GM13977 (cell line): ENCODE measurements at places on chromosomes 4 and X.

GRCh38 chrX:7941390-7942042, 14.3 kb upstream of the PNPLA4 start:
- DNase-seq = no peak

DNA sequence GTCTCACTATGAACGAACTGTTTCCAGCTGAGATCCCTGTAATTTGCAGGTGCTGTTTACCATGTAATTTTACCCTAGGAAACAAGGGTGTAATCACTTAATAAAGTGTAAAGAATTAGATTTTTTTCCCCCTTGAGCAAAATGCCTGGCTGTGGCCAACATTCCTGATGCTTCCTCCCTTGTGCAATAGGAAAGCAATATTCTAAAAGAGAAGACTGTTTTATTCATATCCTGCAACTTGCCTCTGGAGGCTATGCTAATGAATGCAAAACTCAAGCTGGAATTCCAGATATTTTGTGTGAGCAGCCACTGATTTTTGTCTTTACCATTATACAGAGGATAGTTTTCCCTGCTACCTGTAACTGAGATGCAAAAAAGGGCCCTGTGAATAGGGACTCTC, 98.0 kb downstream of the AWAT2 start:
- no peak for DNase-seq

GRCh38 chr4:185722029-185722316, 90.0 kb downstream of the SORBS2 start:
- DNase-seq = no peak

DNA sequence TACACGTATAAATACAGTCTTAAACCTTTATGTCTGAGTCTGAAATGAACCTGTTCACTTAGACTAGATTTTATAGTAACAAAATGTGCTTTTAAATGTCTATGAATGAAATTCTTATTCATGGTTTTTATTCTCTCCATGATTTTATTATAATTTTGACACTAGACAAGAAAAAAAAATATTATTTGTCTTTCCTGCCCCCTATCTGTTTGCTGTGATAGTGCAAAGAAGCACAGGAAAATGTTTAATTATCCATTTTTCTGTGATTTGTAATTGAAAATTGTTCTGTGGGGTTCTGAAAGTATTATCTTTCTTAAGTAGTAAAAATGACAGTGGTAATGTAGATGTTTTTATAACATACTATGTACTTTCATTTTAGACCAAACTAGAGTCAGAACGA, 52.0 kb downstream of the INTS6L start:
- DNase-seq = no peak

DNA sequence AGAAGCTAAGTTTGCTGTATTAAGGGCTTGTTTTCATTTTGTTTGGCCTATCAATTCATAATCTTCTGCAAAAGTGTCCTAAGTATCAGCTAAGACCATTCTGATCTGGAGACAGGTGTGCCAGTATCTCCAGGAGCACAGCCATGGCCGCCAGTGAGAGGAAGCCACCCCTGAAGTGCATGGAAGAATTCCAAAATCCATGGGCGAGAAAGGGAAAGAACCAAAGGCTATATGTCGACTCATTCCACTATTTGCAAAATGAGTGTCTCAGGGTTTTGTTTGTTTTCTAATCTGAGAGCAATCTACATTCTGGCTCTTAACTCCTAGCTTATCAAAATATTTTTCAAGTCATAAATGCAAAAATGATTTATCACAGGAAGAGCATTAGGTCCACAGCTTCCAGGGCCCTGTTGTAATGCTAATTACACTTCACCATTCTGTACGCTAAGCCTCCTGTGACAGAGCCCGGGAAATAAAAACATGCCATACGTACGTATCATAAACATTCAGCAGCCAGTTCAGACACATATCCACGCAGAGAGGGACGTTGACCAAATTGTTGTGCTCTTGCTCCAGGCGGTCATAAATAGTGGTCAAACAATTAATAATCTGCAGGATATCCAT, 137.3 kb upstream of the FTHL17 start:
- DNase-seq = no peak

GRCh38 chrX:12824944-12825343, 33.7 kb downstream of the PRPS2 start:
- no peak for DNase-seq

- DNase-seq = no peak
These were observed 62.2 kb upstream of the GPR78 start for GRCh38 chr4:8517946-8518345.

GRCh38 chr4:113382704-113383103, 333.3 kb downstream of the ANK2 start:
- DNase-seq = no peak

DNA sequence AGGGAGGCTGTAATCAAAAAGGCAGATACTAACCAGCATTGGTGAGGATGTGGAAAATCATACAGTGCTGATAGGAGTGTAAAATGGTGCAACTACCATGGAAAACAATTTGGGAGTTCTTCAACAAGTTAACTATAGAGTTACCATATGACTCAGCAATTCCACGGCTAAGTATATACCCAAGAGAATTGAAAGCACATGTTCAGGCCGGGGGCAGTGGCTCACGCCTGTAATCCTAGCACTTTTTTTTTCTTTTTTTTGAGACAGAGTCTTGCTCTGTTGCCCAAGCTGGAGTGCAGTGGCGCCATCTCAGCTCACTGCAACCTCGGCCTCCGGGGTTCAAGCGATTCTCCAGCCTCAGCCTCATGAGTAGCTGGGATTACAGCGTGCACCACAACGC, 15.0 kb upstream of the CD99L2 start:
- DNase-seq = no peak

- DNase-seq = peak; percentile 66
These were observed 2.2 kb upstream of the SFRP2 start for GRCh38 chr4:153790962-153791551.

GRCh38 chrX:23610495-23610894, 56.8 kb upstream of the PRDX4 start:
- no peak for DNase-seq

DNA sequence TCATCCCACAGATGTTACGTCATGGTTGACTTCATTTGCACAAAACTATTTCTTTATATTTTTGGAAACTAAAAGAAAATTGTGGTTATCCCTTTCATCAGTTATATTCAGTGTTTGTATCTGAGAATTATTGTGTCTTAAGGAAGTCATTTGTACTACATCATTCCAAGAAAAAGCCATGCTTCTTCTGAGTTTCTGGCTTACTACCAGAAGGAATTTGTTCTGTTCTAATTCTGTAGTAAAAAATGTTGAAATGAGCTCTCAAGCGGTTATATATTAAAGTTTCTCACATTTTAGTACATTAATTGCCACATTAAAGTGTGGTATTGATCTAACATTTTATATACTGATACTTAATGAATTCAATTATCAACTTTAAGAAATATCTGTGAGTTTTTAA, 1844.5 kb downstream of the PCDH7 start:
- DNase-seq = no peak

- DNase-seq = no peak
These were observed 28.3 kb upstream of the PARM1 start for GRCh38 chr4:74904509-74905065.

DNA sequence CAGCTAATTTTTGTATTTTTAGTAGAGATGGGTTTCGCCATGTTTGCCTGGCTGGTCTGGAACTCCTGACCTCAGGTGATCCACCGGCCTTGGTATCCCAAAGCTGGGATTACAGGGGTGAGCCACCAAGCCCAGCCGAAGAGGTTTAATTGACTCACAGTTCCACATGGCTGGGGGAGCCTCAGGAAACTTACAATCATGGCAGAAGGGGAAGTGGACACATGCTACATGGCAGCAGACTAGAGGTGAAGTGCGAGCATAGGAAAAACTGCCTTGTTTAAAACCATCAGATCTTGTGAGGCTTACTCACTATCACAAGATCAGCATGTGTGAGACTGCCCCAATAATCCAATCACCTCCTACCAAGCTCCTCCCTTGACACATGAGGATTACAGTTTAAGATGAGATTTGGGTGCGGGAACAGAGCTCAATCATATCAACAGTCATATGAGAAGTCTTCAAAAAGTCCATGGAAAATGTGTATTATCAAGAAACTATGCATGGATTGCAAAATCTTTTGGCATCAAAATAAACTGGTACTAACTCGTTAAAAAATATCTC, 25.8 kb upstream of the RPL39 start:
- DNase-seq = no peak

GRCh38 chr4:152684587-152684986, 4.8 kb upstream of the TMEM154 start:
- DNase-seq = no peak

DNA sequence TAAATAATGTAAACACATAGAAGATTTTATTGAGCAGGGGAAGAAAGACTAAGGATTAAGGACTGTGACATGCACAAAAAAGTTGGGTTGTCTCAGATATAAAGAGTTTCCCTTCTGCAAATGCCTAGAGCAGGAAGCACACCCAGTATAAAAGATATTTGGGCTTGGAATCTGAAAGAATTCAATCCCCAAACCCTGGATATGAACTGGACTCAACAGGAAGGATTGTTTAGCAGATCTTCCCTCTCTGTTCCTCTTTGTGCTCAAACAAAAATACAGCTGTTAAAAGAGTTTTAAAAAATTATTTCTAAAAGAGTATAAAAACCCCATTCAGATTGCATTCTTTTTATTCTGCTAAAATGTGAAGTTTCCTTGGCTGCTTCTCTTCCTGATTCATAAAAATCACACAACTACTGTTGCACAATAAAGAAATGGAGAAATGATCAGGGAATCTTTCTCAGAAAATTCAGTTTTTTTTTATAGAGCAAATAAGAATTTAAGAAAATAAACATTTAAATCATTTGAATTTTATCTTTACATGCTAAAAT, 71.4 kb downstream of the PDLIM5 start:
- DNase-seq = no peak

GRCh38 chrX:10628906-10629305, 8.5 kb upstream of the MID1 start:
- no peak for DNase-seq

GRCh38 chrX:101685923-101686322, 26.3 kb upstream of the ARMCX2 start:
- DNase-seq = no peak

GRCh38 chr4:38618505-38618904, 45.5 kb upstream of the KLF3 start:
- no peak for DNase-seq

DNA sequence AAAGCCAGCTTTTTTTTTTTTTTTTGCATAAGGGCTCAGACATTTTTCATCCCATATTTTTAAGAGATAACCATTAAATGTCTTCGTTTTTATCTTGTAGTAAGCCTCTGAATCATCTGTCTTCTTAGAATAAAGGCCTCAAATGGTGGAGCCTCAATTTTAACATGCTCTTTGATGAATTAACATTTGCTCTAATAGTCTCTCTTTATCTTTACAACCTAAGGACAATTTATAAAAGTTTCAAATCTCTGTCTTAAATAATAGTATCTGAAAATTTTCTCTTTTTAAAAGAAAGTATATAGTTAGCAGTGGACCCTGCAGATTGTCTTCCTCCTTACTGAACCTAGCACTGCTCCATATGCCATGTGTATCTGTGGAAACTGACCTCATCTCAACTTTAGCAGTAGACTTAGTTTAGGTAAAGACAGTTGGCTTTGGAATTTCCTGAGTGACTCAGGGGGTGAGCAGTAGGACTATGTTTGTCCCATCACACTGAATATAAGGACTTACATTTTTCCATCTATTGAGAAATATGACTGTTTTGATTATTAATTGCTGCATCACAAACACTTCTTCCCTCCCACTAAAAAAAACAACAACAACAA, 1658.0 kb downstream of the STIM2 start:
- no peak for DNase-seq

- DNase-seq = no peak
These were observed 67.1 kb upstream of the TRIM2 start for GRCh38 chr4:153137159-153137558.

DNA sequence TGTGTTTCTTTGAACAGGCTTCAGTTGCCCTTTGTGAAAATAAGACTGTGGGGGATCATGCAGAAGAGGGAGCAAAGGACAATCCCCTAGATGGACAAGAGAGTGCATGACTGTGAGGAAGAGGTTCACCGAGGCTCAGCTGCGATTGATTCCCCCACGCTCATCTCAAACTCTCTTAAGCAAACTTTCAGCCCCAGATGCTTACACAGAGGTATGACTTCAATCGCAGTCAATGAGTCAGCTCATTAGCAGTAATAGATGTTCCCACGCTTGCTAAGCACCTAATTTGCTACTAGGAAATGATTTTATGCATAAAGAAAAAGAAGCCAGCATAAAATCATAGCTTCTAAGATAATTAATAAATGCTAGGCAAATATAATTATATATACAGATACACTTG, 2256.1 kb upstream of the AGA start:
- no peak for DNase-seq

DNA sequence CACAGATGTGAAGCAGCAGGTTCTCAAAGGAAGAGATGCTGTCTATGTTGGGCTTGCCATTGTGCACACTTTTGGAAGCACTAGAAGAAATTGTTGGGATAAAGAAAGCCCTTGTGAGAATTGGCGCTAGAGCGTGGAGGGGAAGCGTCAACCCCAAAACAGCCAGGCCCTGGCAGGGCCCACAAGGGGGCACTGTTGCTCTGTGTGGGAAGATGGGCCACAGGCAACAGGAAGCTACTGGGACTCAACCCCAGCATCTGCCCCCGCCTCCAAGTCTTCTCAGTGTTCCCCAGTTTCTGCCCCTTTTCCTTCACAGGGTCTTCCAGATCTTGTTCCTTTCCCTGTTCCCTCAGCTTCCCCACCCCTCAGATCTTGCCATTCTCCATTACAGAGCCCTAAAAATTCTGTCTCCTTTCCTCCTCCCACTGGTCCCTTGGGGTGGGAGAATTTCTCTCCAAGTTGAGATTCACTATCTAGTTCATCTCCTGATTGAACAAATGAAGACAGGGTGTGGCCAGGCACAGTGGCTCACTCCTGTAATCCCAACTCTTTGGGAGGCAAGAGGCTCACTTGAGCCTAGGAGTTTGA, 85.5 kb downstream of the STARD8 start:
- DNase-seq = peak; percentile 67

- no peak for DNase-seq
These were observed 411.1 kb downstream of the TRIML1 start for GRCh38 chr4:188550296-188550695.

DNA sequence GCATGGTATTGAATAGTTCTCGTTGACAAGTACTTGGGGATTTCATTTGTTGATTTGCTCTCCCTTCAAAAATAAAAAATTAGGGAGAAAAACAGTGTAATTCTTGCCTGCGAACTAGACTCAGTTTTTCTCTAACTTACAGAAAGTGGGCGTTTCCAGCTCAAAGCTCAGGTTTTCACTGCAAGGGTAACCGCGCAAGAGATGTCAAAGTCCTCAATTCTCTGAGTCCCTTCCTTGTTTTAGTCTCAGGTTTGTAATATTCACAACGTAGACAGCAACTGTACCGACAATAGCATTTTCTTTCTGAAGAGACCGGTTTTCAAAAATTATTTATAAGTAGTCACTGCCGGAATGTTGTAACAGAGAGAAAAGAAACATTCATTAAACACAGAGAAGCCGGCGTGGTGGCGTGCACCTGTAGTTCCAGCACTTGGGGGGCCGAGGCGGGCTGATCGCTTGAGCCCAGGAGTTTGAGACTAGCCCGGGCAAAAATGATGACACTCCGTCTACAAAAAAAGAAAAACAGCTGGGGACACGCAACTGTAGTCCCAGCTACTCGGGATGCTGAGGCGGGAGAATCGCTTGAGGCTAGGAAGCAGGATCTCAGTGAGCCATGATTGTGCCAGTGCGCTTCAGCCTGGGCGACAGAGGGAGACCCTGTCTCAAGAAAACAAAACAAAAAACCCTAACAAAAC, 774 bp downstream of the ZCCHC4 start:
- DNase-seq = no peak
